ENCODE measurements at places on chromosomes 1 and 21. TPM values are rescaled to one million over a fixed set of nuclear protein-coding genes. Genes with fewer than 3 reads are reported as not detected.

DNA sequence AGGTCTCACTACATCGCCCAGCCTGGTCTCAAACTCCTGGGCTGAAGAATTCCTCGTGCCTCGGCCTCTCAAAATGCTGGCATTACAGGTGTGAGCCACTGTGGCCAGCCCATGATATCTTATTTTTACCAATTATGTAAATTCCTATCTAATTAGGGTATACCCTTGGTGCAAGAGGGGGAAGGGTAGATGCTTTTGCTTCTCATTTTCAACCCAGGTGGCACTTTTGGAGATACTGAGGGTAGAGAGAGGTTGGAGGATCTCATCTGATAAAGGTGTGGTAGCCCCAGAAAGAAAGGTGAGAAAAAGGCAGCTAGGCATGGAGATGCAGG lies 17.4 kb downstream of the ENSA start:
- no peak for DNase-seq

Gene NHLH1
- total RNA-seq: 0.22 TPM

DNA sequence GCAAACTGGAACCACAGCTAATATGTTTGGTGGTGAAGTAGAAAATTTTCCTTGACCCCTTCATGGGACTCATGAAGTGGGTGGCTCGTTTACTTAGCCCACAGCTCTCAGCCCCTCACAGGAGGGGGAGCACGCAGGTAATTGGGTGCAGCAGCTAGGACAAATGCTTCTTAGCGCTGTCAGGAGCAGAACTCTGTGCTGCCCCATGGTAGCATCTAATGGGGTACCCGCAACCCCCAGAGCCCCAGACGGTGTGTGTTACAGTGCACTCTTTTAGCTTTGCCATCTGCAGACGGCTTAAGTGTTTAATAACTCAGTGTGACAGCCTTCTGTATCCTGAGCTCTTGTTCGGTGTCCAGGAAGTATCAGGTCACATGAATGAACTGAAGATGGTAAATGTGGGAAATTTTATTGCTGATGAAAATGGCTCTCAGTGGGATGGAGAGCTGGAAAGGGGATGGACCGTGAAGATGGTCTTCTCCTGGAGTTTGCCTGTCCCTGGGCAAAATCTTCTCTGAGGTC lies 189.6 kb upstream of the ZRANB2 start:
- no peak for DNase-seq

Gene COL9A2
- total RNA-seq: 3.7 TPM

Gene STYXL2
- total RNA-seq: 0.59 TPM

DNA sequence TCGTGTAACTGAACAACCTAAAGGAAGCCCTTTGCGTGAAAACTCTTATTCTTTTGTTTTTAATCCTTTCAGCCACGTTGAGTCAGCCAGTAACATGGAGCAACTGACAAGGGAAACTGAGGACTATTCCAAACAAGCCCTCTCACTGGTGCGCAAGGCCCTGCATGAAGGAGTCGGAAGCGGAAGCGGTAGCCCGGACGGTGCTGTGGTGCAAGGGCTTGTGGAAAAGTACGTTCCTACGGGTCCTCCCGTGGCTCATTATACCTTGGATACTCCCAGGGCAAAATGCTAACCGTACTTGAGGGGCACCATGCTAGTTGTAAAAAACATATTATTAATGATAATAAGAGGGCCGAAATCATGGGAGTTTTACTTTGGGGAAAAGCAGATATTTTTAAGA lies 49.4 kb downstream of the LAMC2 start:
- no peak for DNase-seq

All from neural progenitor cell (in vitro differentiated cells).